ENCODE measurements at places on chromosomes 1 and 21.
A peak's percentile ranks its signal among the peaks of the same experiment; 100 is the strongest.

DNA sequence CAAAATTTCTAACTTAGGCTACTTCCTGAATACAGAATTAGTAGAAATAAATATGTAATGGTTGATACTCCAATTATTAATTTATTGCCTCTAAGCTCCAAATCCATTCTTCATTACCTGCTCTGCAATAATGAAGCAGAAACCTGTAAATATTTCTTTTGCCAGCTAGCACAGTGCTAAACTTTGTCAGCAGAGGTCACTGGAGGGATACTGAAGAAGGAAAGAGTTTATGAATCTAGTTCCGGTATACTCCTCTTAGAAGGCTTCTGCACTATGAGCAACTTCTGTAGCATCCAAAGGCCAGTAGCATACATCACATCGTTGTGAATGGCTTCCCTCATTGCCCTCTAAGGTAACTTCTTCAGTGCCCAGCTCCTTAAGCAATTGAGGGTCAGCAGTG is 81.0 kb upstream of the LHX8 start:
- ATAC-seq = no peak

DNA sequence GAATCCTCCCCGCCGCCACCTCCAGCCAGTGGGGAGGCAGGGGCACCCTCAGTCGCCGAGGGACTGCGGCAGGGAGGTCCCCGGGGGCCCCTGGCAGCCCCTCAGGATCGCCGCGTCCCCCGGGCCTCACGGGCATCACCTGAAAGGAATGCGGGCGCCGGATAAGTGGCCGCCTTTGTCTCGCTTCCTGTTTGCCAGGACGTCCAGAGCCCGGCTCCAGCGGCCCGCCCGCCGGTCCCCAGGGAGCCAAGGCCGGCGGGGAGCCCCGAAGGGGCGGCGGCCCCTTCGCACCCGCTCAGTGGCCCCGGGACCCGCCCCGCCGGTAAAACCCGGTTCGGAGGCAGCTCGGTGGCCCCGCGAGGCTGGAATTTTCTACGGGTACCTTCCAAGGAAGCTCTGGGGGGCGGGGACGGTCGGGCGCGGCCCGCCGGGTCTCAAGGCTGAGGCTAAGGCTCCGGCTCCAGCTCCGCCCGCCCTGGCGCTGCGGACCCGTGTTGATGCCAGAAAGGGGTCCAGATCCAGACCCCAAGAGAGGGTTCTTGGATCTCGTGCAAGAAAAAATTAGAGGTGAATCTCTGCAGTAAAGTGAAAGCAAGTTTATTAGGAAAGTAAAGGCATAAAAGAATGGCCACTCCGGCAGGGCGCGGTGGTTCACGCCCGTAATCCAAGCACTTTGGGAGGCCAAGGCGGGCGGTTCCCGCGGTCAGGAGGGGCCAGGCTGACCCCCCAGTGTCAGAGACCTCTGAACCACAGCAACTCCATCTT is 12.6 kb downstream of the TINAGL1 start:
- ATAC-seq = peak; percentile 57

- no peak for ATAC-seq
Observed at GRCh38 chr1:42961312-42962091, 2.8 kb upstream of the SLC2A1 start.

DNA sequence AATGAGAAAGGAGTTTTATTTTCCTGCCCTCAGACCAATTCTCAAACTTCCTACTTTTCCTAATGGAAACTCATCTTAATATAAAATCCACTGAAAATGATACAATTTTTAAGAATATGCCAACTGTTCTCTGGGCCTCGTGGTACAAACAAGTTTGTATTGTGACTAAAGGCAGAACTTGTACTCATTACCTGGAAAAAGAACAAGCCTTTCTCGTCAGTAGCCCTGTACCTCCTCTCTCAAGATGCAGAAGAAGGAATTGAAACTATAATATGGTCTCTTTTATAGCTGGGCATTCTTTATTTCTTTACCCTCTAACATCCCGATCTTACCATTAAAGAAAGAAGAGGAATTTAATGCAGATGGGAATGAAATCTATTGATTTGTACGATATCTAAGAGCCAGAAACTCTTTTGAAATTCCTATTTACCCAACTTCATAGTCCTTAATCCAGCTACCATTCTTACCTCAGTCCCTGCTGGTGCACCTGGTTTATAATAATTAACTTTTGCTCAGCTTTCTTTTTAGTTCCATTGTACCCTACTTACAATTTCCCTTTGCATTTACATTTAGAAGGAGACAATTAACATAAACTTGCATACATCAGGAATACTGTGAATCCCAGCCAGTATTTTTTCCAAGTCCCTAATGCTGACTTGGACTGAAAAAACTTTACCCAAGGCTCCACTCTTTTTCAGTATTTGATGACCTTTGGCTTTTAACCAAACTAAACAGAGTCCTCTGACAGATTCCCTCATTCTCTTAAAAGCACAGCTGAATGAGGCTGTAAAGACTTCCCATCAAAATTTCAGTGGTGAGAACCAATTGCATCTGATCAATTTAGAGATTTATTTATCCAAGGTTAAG is 1162.4 kb downstream of the BRINP3 start:
- ATAC-seq = no peak

DNA sequence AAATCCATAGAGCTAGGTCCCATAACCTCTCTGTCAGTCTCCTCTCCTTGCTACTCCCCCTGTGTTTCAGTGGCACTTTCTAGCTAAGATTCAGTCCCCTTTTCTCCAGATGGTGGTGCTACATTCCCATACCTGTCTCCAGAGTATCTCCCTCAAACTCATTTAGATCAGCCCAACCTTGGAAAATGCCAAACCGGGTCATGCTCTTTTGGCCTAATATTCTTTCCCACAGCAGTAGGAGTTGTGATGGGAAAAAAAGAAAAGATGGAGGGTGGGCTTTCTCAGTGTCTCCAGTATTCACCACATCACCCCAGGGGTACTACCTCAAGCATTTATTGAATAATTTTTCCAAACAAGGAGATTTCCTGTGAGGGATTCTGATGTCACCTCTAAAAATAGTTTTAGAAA is 3.2 kb upstream of the RXFP4 start:
- ATAC-seq = peak; percentile 23

- peak; percentile 79 for ATAC-seq
Observed at GRCh38 chr1:27643600-27644368, 8.8 kb upstream of the FGR start.

- ATAC-seq = no peak
Observed at GRCh38 chr1:175793617-175794016, 50.2 kb upstream of the TNR start.
